ENCODE measurements at places on chromosomes 2 and 18.

DNA sequence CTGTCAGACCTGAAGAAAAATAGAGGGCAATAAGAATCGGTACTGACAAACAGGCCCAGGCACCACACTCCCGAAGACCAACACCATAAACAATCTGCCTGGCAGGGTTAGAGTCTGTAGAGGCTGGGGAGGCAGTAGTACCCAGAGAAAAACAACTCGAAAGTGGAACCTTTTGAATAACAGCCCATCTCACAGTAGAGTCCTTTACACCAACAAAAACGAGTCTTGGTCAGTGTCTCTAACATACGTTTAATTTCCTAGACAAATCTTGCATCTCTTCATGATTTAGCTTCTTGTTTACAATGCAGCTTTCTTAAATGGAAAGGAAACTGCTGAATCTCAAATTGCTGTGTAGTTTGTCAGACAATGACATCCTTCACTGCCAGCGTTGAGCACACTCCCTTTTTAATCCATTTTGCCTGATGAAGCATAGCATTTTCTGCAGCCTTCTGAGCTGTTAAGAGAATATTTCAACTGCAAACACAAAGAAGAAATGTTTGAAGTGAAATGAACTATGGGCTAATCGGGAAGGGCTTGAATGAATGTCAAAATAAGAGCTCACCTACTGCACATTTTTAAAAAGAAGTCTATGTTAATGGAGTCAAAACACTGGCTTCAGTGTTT lies 73.1 kb upstream of the DSG1 start:
- H3K4me1 ChIP-seq: peaks cover 11% of the 10 kb centered on the region
- H3K27ac ChIP-seq: peak overlapping the region; percentile 44
- no peak for DNase-seq

- H3K4me1 ChIP-seq: no peaks in the 10 kb centered on the region
- peak; percentile 35 for DNase-seq
- H3K4me3 ChIP-seq: no peak overlapping the region
Observed at GRCh38 chr2:9638532-9638931, 7.7 kb upstream of the YWHAQ start.

- no peaks in the 10 kb centered on the region for H3K36me3 ChIP-seq
- DNase-seq: no peak
- no peaks in the 10 kb centered on the region for H3K27me3 ChIP-seq
- no peaks in the 10 kb centered on the region for H3K4me1 ChIP-seq
- H3K4me3 ChIP-seq: no peak overlapping the region
- H3K27ac ChIP-seq: no peak overlapping the region
Observed at GRCh38 chr2:127551221-127551930, 15.9 kb downstream of the MYO7B start.

DNA sequence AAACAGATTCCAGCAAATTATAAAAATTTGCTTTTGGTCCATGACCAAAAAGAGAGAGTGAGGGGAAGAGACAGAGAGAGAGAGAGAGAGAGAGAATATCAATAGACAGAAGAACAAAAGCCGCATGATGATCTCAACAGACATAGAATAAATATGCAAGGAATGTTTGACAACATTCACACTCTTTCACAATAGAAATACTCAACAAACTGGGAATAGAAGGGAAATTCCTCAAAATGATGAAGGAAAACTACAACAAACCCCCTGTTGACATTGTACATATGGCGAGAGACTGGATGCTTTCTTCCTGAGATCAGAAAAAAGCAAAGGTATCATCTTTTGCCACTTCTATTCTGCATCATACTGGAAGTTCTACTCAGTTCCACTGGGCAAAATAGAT lies 309.7 kb downstream of the RAD51AP2 start:
- no peaks in the 10 kb centered on the region for H3K27me3 ChIP-seq
- H3K4me3 ChIP-seq: no peak overlapping the region

DNA sequence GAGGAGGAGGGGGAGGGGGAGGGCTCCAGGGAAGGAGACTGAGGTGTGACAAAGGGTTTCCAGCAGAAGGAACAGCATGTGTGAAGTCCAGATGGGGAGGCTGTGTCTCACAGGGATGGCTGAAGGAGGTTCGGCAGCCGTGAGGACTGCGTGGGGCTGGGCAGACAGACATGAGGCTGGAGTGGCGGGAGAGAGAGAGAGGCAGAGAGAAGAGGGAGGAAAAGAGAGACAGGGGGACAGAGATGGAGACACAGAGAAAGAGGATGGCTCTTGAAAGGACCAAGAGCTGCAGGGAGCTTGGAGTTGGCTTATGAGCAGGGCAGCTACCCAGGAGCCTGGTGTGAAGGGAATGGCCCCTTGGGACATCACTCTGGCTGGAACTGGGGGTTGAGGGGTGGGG lies 138.9 kb upstream of the ASB18 start:
- DNase-seq: no peak
- no peaks in the 10 kb centered on the region for H3K36me3 ChIP-seq
- H3K27me3 ChIP-seq: no peaks in the 10 kb centered on the region
- no peak overlapping the region for H3K4me3 ChIP-seq

GRCh38 chr2:149261692-149262091 lies 68.7 kb upstream of the LYPD6 start:
- H3K27ac ChIP-seq: no peak overlapping the region
- DNase-seq: no peak
- H3K27me3 ChIP-seq: no peaks in the 10 kb centered on the region
- H3K36me3 ChIP-seq: no peaks in the 10 kb centered on the region
- no peaks in the 10 kb centered on the region for H3K4me1 ChIP-seq

DNA sequence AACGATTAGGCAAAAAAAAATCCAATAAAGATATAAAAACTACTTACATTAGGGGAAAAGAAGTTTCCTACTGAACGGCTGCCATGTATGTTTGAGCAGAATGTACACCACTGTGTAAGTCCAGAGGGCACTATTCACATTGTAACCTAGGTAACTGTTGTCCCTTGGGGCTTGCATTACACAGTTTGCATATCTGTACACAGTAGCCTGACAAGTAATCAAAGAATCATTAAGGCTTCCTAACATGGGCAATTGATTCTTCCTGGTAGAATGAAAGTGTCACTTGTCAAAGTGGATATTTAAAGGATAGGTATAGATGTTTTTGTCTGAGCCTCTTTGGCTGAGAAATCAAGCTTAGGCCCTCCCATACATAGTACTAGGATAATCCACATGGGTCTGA lies 39.1 kb downstream of the PLEK start:
- no peaks in the 10 kb centered on the region for H3K27me3 ChIP-seq
- no peak overlapping the region for H3K27ac ChIP-seq
- no peak overlapping the region for H3K4me3 ChIP-seq
- H3K4me1 ChIP-seq: no peaks in the 10 kb centered on the region
- no peaks in the 10 kb centered on the region for H3K36me3 ChIP-seq
- no peak for DNase-seq

DNA sequence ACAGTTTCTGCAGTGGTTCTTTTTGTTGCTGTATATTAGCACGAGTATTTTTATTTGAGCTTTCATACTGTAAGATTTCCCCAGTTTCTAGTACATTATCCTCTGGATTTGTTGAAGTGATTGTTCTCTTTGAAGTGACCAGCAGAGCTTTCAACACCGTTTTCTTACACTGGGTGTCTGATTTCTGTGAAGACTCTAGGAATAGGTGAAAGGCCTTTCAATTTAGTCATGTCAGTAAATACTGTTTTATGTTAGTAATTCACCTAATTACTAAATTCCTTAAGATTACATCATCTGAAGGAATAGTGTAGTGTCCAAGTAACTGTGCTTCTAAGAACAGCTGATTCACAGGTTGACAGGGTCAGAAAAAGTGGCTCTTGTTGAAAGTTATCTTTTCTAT lies 2.3 kb downstream of the PPM1B start:
- no peak for DNase-seq
- H3K4me1 ChIP-seq: peaks cover 13% of the 10 kb centered on the region
- no peak overlapping the region for H3K4me3 ChIP-seq
- H3K36me3 ChIP-seq: no peaks in the 10 kb centered on the region
- peak overlapping the region; percentile 96 for H3K27ac ChIP-seq

DNA sequence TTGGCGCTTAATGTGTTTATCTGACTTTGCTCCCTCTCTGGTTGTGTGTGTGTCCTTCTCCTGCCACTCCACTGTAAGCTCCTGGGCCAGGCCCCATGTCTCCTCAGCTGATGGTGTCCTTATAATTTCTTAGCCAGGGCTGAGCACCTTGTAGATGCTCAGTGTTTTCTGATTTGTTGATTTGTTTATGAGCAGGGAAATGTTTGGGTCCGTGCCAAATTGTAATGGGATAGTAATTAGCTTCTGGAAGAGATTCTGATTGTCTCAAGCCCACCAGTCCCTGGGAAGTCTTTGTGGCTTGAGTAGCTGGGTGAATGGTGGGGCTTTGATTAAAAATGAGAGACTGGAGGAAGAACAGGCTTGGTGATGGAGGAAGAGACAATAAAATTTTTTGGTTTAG lies 270.5 kb downstream of the MYCN start:
- H3K4me1 ChIP-seq: no peaks in the 10 kb centered on the region
- H3K27me3 ChIP-seq: no peaks in the 10 kb centered on the region
- H3K36me3 ChIP-seq: no peaks in the 10 kb centered on the region
- H3K27ac ChIP-seq: no peak overlapping the region
- H3K4me3 ChIP-seq: no peak overlapping the region

GRCh38 chr2:216206041-216206703 lies 97.0 kb downstream of the XRCC5 start:
- no peak overlapping the region for H3K27ac ChIP-seq
- DNase-seq: no peak
- no peaks in the 10 kb centered on the region for H3K4me1 ChIP-seq
- no peaks in the 10 kb centered on the region for H3K27me3 ChIP-seq
- no peak overlapping the region for H3K4me3 ChIP-seq

DNA sequence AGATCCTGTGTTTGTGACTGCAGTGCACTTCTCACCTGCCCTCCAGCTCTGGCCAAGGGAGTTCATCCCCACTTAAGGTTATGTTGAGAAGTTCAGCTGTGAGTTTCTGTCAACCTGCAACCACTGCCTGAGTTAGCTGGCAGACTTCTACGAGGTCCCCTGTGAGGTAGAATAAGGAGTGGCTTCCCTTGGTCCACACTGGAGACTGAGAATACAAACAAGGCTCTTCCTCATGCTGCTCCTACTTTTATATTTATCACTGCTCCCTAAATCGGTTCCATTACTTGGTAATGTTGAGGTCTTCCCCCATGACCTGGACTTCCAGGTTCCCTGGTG lies 353.2 kb upstream of the CWC22 start:
- H3K36me3 ChIP-seq: no peaks in the 10 kb centered on the region
- no peak overlapping the region for H3K4me3 ChIP-seq
- H3K27ac ChIP-seq: no peak overlapping the region
- H3K4me1 ChIP-seq: no peaks in the 10 kb centered on the region
- no peaks in the 10 kb centered on the region for H3K27me3 ChIP-seq
- DNase-seq: no peak

DNA sequence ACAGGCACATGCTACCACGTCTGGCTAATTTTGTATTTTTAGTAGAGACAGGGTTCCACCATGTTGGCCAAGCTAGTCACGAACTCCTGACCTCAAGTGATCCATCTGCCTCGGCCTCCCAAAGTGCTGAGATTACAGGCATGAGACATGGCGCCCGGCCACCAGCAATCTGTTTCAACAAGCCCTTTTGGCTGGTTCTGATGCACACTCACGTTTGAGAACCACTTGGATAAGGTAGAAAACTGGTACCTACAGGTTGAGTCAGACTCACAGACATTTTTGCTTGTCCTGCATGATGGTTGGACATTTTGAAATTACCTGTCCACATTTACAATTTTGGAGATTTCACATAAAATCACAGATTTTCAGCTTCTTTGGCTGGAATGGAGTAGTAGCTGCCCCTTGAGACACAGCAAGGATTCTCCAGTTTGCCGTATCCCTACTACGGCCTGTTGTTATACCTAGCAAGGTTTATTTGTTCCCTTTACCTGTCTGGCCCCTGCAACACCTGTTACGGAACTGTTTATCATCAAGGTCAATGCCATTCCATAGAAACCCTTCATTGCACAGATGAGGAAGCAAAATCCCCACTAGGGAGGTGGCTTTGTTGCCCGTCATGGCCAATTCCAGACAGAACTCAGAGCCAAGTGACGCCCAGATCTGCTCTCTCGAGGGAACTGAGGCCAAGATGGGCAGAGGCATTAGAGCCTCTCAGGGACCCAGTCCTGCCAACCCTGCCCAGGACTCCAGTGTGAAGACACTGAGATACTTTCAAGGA lies 31.4 kb upstream of the IGFBP2 start:
- H3K4me3 ChIP-seq: no peak overlapping the region
- no peak overlapping the region for H3K27ac ChIP-seq
- no peaks in the 10 kb centered on the region for H3K4me1 ChIP-seq
- no peaks in the 10 kb centered on the region for H3K36me3 ChIP-seq
- DNase-seq: no peak
- H3K27me3 ChIP-seq: no peaks in the 10 kb centered on the region

- no peaks in the 10 kb centered on the region for H3K4me1 ChIP-seq
- H3K27ac ChIP-seq: no peak overlapping the region
- no peak overlapping the region for H3K4me3 ChIP-seq
Observed at GRCh38 chr2:73852020-73852419, 23.3 kb downstream of the STAMBP start.

GRCh38 chr2:98669675-98670074 lies 61.3 kb downstream of the MGAT4A start:
- peak overlapping the region; percentile 43 for H3K27ac ChIP-seq
- no peaks in the 10 kb centered on the region for H3K27me3 ChIP-seq
- no peak overlapping the region for H3K4me3 ChIP-seq
- peak; percentile 56 for DNase-seq
- H3K4me1 ChIP-seq: peaks cover 8% of the 10 kb centered on the region

DNA sequence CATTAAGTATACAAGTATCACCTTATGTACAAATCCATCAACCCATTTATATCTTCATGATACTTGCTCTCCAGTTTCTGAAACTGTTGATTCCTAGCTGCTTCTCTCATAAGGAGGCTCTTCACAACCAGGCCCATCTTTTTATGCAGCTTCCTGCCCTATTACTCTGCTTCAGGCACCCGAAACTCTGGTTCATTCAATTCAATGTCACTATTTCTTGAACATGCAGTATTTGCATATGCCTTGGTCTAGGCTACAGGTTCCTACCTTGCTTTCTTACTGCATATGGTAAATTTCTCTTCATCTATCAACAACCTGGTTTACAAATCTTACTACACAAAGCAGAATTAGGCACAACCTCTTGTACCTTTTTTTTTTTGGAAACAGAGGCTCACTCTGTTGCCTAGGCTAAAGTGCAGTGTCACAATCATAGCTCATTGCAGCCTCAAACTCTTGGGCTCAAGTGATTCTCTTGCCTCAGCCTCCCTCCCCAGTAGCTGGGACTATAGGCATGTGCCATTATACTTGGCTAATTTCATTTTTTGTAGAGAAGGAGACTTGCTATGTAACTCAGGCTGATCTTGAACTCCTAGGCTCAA lies 2.7 kb upstream of the CDKL4 start:
- H3K36me3 ChIP-seq: no peaks in the 10 kb centered on the region
- H3K27ac ChIP-seq: no peak overlapping the region
- DNase-seq: no peak
- H3K27me3 ChIP-seq: no peaks in the 10 kb centered on the region

Data from pancreas (tissue), 10 donors.